ENCODE measurements at places on chromosomes 6 and 20. TPM values are rescaled to one million over a fixed set of nuclear protein-coding genes. Genes with fewer than 3 reads are reported as not detected.
A peak's percentile ranks its signal among the peaks of the same experiment; 100 is the strongest.

GRCh38 chr6:75524322-75524972, 30.8 kb upstream of the FILIP1 start:
- DNase-seq: peak; percentile 77

DNA sequence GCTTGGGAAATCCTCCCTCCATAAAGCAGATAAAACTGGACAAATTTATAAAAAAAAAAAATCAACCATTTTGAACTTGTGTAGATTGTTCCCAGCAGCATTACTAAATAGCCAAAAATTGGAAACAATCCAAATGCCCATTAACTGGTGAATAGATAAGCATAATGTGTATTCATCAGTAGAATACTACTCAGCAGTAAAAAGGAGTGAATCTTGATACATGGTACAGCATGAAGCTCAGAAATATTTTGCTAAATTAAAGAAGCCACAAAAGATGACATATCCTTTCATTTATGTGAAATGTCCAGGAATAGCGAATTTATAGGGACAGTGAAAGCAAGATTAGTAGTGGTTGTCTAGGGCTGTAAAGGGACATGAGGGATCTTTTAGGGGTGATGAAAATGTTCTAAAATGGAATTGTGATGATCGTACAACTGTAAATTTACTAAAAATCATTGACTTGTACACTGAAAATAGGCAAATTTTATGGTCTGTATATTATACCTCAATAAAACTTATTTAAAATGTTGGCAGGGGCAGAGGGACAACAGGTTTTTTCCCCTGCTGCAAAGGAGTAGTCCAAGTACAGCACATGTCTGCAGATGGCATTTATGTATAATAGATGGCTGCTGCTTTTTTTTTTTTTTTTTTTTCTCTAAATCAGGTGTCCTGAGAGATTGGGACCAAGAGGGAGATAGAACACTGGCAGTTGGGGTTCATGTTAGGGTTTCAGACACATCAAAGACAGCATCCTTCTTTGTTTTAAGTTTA, 59.5 kb downstream of the CBFA2T2 start:
- DNase-seq: no peak

DNA sequence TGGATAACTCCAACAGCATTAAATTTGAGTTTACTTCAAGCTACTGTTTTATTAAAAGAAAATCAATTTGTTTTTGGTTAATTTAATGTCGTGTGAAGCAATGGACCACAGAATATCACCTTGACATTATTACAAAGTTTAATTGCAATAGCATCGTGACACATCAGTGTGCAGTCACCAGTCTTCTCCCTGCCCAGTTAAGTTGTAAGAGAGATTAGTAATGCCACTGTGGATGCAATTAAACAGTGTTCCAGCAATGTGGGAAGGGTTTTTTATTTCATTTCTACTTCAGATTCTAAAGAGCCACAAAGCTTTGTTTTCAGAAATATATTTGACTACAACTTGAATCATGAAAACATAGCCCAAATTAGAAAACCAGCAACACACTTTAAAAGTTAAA, 128.7 kb downstream of the SYNE1 start:
- DNase-seq: no peak

- no peak for DNase-seq
Measured at GRCh38 chr6:139732451-139732850, 358.0 kb upstream of the CITED2 start.

GRCh38 chr6:40803897-40804702, 216.9 kb upstream of the LRFN2 start:
- no peak for DNase-seq

DNA sequence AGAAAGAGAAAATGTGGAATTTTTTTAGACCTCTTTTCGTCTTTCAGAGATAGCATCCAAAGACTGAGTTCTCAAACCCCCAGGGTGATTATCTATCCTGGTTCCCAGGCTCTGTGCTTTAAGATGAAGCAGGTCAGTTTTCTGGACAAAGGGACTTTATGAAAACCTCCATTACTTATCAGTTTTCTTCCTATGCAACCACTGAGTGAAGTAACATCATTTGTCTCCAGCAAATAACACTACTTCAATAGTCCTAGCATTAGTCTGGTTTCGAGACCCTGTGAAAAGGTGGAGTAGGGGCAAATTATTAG, 18.3 kb upstream of the HLA-DRB1 start:
- DNase-seq: no peak

EFCAB8 gene
- total RNA-seq: not detected

C6orf58 gene
- total RNA-seq: 2.3 TPM

EYS gene
- not detected for total RNA-seq
